ENCODE measurements at places on chromosomes 1 and 21. TPM values are rescaled to one million over a fixed set of nuclear protein-coding genes. Genes with fewer than 3 reads are reported as not detected.

The HSD3B2 gene
- not detected for total RNA-seq

The RAB3B gene
- not detected for total RNA-seq

The OR2G6 gene
- total RNA-seq, result not detected

- no peak overlapping the region for H3K4me3 ChIP-seq
- H3K27me3 ChIP-seq, result peaks cover 2% of the 10 kb centered on the region
- H3K27ac ChIP-seq, result no peak overlapping the region
Observed at GRCh38 chr1:234533034-234533891, 54.3 kb upstream of the TARBP1 start.

- H3K36me3 ChIP-seq, result no peaks in the 10 kb centered on the region
- H3K27ac ChIP-seq, result no peak overlapping the region
- H3K4me1 ChIP-seq, result no peaks in the 10 kb centered on the region
- no peak overlapping the region for H3K4me3 ChIP-seq
- no peak for DNase-seq
- H3K27me3 ChIP-seq, result peaks cover 3% of the 10 kb centered on the region
Observed at GRCh38 chr1:162335126-162335525, 41.5 kb downstream of the SPATA46 start.

DNA sequence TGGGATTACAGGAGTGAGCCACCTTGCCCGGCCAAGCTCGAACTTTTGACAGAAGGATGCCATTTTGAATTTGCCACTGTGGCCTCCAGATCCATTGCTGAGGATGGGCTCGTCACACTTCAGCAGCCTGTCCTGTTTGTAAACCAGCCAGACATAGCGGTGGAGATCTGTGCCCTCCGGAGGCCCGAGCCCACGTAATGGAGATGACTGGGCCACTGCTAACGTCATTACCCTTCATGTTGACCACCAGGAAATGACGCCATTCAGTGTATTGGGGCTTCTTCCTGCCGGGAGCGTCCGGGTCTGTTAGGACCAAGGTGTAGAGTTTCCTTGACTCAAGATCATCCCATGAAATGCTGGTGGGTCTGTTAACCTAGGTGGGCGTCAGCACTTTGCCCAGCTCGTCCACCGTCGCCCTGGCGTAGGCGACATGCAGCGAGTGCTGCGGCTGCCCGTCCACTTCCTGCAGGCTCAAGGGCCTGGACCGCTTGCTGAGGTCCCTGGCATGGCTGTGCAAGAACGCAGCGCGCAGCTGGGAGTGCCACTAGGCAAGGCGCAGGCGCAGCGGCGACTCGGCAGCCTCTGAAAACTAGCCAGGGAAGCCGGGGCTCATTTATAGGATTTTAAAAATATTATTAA, 40.8 kb downstream of the PTPRC start:
- H3K27ac ChIP-seq, result peak overlapping the region; percentile 97
- no peaks in the 10 kb centered on the region for H3K27me3 ChIP-seq
- DNase-seq, result no peak
- H3K4me1 ChIP-seq, result peaks cover 97% of the 10 kb centered on the region
- peak overlapping the region; percentile 90 for H3K4me3 ChIP-seq
- peaks cover 17% of the 10 kb centered on the region for H3K36me3 ChIP-seq

DNA sequence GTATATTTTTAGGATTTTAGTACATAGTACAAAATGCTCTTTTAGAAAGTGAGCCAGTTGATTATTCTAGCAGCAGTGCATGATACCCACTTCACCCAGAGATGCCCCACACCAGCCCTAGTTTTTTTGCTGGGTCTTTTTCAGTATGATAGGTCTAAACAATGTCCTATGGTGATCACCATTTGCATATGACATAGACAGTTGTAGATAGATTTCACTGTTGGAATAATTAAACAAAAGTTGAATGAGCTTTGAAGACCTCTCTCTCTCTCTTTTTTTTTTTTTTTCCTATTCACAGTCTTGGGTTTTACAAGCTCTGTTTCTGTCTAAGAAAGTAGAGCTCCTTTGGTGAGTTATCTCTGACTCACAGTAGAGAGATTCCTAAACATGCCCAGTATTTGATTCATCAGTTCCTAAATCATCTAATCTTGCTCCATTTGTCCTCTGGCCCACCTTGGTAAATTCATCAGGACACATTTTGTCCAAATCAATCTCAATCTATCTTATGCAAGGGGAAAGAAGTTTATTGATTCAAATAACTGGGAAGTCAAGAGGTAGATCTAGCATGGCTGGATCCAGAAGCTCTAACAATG, 44.7 kb upstream of the VAV3 start:
- no peaks in the 10 kb centered on the region for H3K36me3 ChIP-seq
- no peaks in the 10 kb centered on the region for H3K27me3 ChIP-seq
- H3K4me1 ChIP-seq, result no peaks in the 10 kb centered on the region
- no peak overlapping the region for H3K4me3 ChIP-seq
- no peak for DNase-seq
- no peak overlapping the region for H3K27ac ChIP-seq
